CD4-positive, alpha-beta T cell treated with Interleukin-4 for 4 hours (primary cell): ENCODE measurements at places on chromosomes 1 and 21.
A peak's percentile ranks its signal among the peaks of the same experiment; 100 is the strongest.

GRCh38 chr1:161324020-161324419, 9.8 kb downstream of the SDHC start:
- peak; percentile 11 for DNase-seq

DNA sequence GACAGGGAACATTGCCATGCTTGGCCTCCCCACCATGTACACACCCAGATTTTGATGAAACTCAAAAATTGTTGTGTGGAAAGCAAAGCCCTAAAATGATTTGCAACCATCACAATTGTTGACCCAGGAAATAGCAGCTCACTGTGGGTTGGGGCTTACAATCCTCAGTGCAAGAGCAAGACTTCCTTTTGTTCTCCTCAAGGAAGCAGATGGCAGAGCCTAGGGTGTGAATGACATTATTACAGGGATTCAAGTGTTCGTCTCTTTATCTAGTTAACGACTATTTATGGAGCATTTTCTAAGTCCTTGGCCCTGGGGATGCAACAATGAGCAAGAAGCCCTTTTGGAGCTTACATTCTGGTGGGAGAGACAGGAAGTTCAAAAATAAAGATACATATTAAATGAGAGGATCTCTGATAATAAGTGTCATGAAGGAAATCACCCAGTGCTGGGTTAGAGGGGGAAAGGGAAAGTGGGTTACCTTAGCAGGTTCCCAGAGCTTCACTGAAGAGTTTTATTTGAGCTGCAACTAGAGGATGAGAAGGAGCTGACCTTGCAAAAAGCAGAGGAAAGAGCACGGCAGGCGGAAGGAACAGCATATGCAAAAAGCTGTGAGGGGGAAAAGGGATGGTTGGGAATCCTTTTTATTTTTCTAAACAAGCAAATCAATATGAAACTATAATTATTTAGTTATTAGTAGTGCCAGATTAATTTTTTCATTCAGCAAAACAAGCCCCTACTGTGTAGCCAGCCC, 38.5 kb upstream of the ID3 start:
- no peak for DNase-seq

DNA sequence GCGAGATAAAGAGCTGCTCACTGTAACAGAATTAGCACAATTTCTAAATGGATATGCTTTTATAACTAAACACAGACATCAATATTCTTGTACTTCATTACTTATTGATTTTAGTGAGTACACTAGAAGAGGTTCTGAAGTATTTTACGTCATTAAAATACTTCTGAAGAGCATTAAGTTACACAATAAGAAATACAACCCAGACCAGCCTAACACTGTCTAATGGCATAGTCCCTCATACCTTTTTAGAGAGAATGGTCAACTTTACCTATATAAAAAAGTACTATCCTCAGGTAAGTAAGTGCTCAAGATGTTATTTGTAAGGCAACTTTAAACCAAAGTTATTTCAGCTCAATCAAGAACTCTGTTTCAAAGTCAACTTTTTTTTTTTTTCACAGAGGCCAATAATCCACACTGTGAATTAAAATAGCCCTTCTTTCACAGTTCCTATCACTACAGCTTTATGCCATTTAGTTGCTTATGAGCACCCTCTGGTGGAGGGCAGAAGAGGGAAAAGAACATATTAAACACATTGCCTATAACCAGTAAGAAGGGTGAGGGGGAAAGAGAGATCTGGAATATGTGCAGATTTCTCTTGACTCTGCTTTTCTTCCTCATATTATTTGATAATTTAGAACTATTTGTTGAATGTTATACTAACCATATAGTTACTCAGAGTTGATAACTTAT, 182.1 kb upstream of the DMRTA2 start:
- DNase-seq, result peak; percentile 6

- peak; percentile 92 for DNase-seq
Observed at GRCh38 chr1:113928941-113929749, at the start of gene HIPK1. HIPK1 (plus strand) TSS chr1:113929324.

GRCh38 chr1:203437696-203438315, 37.8 kb upstream of the PRELP start:
- no peak for DNase-seq

GRCh38 chr1:40703316-40703715, 11.8 kb downstream of the NFYC start:
- DNase-seq, result no peak

GRCh38 chr1:7299329-7299799, 471.7 kb upstream of the VAMP3 start:
- DNase-seq, result no peak

- DNase-seq, result no peak
Observed at GRCh38 chr1:181180407-181181031, 92.0 kb downstream of the IER5 start.

DNA sequence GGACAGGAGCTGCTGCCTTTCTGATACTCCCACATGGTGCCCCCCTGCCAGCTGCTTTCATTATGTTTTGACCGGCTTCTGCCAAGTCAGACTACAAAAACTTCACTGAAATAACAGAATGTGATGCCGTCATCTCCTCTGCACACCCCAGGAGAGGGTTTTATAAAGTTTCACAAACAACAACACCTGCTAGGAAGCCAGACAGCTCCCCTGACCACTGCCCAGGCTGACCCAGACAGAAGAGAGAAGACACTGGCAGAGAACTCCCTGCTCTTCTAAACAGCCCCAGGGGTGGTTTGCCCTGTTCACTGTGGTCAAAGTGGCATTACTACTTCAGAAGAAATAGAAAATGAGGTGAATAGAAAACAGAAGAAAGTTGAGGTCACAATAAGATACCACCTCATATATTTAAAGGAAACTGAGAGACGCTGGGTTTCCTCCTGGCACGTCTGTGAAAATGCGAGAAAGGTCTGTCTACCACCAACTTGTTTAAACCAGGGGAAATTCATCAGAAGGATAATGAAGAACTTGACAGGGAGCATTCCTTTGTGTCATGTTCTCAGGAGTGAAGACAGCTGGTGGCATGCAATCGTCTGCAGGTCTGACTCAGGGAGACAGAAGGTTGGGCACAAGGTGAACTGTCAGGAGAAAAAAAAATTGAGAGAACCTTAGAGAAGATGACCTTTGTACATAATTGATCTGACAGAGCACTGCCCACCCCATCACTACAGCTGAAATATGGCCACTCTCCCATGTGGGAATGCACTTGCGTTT, 119.0 kb upstream of the NFIA start:
- no peak for DNase-seq
